ENCODE measurements at places on chromosomes 5 and 9. TPM values are rescaled to one million over a fixed set of nuclear protein-coding genes. Genes with fewer than 3 reads are reported as not detected.

The CDKN2A gene
- 1.6 TPM for total RNA-seq

The DNM1 gene
- total RNA-seq, result 0.50 TPM

The PTPDC1 gene
- 5.6 TPM for total RNA-seq

- peaks cover 14% of the 10 kb centered on the region for H3K4me1 ChIP-seq
- DNase-seq, result no peak
- no peaks in the 10 kb centered on the region for H3K36me3 ChIP-seq
- peaks cover 14% of the 10 kb centered on the region for H3K27me3 ChIP-seq
- H3K4me3 ChIP-seq, result no peak overlapping the region
These were observed 147.8 kb downstream of the MAST4 start for GRCh38 chr5:66744040-66744439.

DNA sequence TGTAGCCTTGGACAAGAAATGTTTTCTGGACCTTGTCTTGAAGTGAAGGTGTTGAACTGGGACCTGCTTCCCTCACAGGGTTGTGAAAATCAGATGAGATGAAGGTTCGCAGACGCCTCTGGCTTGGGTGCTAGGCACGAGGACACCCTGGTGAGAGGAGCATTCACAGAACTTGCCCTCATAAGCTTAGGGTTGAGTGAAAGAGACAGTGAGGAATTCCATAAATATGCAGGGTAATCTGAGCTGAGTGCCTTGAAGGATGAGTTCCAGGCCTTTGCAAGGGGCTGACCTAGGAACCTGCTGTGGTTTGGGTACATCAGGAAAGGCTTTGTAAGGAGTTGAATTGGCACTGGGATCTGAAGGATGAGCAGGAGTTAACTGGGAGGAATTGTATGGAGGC lies 75.7 kb upstream of the SAP30L start:
- no peak for DNase-seq
- H3K27ac ChIP-seq, result no peak overlapping the region
- H3K4me1 ChIP-seq, result peaks cover 2% of the 10 kb centered on the region
- no peak overlapping the region for H3K4me3 ChIP-seq
- peaks cover 3% of the 10 kb centered on the region for H3K36me3 ChIP-seq

GRCh38 chr9:33304362-33304761 lies 14.0 kb downstream of the NFX1 start:
- H3K27me3 ChIP-seq, result no peaks in the 10 kb centered on the region
- H3K27ac ChIP-seq, result no peak overlapping the region
- no peak overlapping the region for H3K4me3 ChIP-seq

DNA sequence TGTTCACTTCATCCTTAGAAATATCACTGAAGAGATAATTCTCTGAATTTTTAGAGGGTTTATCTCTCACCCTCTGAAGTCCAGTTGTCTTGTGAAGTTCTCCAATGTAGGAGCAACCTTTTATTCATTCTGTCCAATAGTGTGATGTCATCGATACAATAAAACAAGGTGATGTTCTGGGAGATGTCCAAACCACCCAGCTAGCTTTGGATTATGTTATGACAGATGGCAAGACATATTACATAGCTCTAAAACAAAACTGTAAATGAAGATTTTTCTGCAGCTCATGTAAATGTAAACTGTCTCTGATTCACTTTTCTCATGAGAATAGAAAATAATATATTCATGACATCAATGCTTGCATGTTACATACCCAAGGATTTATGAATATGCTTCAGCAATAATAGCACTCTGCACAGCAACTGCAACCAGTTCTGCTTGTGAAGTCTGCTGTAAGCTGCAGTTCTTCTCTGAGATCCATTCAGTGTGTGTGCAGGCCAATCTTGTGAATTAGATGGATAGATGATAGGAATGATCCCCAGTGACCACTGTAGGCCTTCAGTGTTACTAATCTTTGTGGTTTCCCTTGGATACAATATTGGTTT lies 172.6 kb upstream of the CDH12 start:
- H3K4me3 ChIP-seq, result no peak overlapping the region
- H3K4me1 ChIP-seq, result no peaks in the 10 kb centered on the region

DNA sequence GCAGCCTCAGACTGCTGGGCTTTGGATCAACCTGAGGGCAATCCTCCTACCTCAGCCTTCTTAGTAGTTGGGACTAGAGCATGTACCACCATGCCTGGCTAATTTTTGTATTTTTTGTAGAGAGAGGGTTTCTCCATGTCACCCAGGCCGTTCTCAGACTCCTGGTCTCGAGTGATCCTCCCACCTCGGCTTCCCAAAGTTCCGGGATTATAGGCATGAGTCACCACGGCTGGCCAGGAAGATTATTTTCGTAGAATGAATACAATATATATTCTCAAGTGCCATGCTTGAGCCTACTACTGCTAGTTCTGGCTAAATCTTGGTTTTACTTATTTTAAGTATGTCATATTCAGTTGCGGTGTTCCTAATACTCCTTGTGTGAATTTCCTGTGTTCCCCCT lies 88.2 kb upstream of the CLINT1 start:
- DNase-seq, result no peak
- H3K4me3 ChIP-seq, result no peak overlapping the region
- H3K36me3 ChIP-seq, result no peaks in the 10 kb centered on the region

DNA sequence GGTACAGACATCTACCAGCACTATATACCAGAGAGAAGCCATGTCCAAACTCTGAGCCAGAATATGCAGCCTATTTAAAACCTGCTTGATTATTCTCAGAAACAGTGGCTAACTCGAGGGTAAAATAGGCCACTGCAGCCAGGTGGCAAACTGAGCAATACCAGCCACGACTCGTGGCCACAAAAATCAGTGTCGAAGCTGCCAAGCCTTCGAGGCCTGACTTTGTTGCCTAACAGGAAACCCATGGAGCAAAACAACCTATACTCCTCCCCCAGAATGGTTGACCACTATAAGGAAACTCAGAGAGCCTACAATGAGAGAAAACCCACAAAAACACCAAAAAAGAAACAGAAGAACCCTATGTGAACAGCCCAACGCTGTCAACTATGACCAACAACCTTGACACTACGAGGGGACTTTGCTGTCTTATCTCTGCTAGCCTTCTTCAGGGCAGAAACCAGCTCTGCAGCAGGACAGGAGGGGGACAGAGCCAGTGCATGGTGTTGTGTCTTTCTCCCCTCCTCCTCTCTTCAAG lies 133.8 kb downstream of the TMEM174 start:
- no peak overlapping the region for H3K27ac ChIP-seq
- H3K27me3 ChIP-seq, result peaks cover 78% of the 10 kb centered on the region
- no peak for DNase-seq
- H3K36me3 ChIP-seq, result no peaks in the 10 kb centered on the region
- no peak overlapping the region for H3K4me3 ChIP-seq

DNA sequence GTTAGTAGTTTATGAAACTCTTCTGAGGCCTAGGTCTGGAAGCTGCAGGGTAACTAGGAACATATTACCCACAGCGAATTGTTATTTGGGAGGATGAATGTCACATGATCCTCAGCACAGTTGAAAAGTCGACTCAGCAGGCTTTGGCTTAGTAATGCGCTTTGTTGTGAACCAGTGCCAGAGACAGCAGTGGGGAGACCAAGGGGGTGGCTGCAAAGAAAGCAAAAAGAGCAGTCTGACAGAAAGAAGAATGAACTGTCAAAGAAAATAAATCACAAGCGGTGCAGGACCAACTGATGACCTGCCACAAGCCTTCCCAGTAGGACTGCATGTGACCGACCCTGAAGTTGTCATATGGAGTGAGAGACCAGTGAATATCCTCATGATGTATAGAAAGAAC lies 170.0 kb downstream of the CCDC171 start:
- no peak overlapping the region for H3K27ac ChIP-seq
- no peak for DNase-seq
- no peaks in the 10 kb centered on the region for H3K27me3 ChIP-seq

GRCh38 chr5:69360442-69360841 lies 8.9 kb downstream of the AK6 start:
- H3K27ac ChIP-seq, result no peak overlapping the region
- no peaks in the 10 kb centered on the region for H3K27me3 ChIP-seq
- H3K4me3 ChIP-seq, result no peak overlapping the region
- DNase-seq, result no peak
- peaks cover 17% of the 10 kb centered on the region for H3K4me1 ChIP-seq

All from activated CD4-positive, alpha-beta T cell treated with anti-CD3 and anti-CD28 coated beads for 36 hours (primary cell).